Activated naive CD4-positive, alpha-beta T cell treated with Interleukin-2 at 50 U/mL for 16 hours (primary cell): ENCODE measurements at places on chromosomes 12 and 14.

DNA sequence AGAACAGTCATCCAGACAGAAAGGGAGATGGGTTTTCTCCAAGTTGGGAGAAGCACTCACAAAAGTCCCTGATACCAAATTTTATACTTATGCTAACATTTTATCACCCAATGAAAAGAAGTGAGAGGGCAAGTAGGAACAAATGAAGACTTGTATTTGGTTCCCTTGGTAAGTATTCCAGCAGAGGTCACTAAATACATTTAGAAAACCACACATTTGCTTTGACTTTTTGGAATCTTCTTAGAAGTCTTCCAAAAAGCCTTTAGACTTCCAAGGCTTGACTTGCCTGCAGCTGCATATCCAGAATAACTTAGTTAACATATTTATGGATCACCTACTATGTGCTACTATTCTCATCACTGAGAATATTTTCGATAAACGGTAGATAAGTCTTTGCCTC is 3.1 kb upstream of the GYS2 start:
- DNase-seq: no peak

DNA sequence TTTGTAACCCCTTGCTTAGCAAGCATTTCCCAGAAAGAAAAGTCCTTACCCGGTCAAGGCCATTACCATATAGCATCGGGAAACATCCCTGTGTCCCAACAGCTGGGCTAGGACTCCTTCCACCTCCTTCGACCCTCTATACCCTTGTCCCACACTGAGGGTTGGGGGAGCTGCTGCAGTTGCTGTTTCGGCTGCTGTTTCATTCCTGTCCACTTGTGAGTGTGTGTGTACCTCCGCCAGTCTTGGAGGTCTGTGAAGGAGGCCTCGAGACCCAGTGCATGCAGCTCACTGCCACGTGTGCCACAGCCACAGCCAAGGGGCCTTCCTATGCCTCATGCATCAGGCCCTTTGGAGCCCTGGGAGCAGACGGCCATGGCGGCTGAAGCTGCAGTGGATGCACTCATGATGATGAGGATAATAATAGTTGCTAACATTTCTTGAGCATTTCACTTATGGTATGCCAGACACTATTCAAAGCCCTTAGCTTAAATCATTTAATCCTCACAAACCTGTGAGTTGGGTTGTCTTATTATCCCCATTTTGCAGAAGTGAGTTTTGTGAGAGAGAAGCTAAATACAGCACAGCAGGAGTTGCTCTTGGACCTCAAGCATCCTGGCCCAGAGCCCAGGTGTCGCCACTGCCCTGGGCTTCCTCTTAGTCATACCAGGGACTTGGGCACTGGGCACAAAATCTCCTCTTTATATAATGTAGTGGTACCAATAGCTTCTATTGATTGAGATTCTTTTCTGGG is 156.5 kb downstream of the PRKCH start:
- DNase-seq: no peak

DNA sequence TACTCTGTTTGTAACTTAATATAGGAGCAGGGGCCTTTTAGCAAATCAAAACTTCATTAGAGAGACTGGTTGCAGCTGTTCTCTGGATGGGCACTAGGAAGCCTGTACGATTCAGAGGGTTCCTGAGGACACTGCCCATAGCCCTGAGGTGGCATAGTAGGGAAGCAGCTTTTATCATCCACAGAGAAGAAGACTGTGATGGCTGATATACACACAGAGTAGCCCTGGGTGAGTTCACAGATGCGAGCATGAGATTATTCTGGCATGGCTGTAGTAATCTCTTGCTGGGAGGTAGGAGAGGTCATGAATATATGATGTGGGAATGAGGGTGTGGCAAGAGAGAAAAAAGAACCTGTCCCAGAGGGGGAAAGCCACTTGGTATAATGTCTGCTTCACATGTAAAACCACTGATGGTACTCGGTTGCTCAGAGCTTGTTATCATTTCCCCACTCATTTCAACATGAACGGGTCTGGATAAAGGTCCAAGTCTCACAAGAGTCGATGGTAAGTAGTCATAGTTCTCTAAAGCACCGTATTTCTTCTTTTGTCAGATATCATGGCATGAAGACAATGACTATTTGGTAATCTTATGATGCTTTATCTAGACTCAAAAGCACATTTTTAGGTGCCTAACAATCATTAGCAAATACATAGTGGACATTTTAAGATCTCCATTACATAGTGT is 52.0 kb downstream of the PEBP1 start:
- no peak for DNase-seq

DNA sequence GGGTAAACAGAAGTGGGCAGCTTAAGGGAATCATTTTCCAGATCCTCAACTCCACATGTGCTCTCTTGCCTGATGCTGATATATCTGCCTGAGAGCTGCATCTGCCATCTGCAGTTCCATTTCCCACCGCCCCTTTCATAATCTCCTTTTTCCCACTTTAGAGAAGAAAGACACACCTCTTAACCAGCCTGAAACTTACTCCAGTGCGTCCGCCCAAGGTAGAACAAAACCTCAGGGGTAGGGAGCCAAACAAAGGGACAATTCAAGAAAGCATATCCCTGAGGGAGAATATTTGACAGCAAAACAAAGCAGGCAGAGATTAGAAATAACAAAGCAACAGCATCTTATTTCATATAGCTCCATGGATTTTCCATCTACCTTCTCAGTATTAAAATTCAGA is 4.3 kb downstream of the MDM1 start:
- DNase-seq: no peak

GRCh38 chr14:86654558-86655184 is 1124.7 kb downstream of the FLRT2 start:
- DNase-seq: peak; percentile 7

- no peak for DNase-seq
Measured at GRCh38 chr14:64929014-64929359, 13.6 kb downstream of the GPX2 start.
